Panc1 (cell line): ENCODE measurements at places on chromosomes 1 and 21.
A peak's percentile ranks its signal among the peaks of the same experiment; 100 is the strongest.

GRCh38 chr1:206757524-206758266 is 12.9 kb upstream of the IL19 start:
- H3K27ac ChIP-seq, result no peak overlapping the region
- H3K4me1 ChIP-seq, result no peaks in the 10 kb centered on the region
- peaks cover 11% of the 10 kb centered on the region for H3K27me3 ChIP-seq
- H3K36me3 ChIP-seq, result no peaks in the 10 kb centered on the region
- no peak for DNase-seq

DNA sequence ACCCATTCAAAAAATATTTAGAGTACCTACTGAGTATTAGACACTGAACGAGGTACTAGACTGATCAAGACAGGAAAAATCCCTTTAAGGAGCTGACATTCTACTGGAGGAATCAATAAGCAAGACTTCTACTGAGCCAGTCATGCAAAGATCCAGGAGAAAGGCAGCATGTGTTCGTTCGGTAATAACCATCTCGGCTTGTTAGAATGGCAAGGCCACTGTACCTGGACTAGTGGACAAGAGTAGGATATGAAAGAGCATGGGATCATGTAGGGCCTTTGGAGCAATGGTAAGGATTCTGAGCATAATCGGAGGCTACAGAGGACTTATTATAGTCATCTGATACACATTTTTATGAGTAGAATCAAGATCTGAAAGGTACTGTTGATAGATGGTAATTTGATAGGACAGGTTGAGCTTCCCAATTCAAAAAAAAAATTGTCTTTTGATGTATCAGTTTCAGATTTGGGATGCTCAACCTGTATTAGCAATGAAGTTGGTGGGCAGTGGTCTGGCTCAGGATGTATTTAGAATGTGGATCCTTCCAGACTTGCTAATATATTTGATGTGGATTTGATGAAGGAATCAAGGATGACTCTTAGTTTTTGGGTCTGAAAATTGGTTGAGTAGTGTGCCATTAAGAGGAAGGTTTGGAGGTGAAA is 2.3 kb downstream of the COX20 start:
- H3K4me3 ChIP-seq, result peak overlapping the region; percentile 67
- DNase-seq, result no peak
- H3K4me1 ChIP-seq, result peaks cover 60% of the 10 kb centered on the region
- H3K27me3 ChIP-seq, result no peaks in the 10 kb centered on the region
- peak overlapping the region; percentile 95 for H3K27ac ChIP-seq

DNA sequence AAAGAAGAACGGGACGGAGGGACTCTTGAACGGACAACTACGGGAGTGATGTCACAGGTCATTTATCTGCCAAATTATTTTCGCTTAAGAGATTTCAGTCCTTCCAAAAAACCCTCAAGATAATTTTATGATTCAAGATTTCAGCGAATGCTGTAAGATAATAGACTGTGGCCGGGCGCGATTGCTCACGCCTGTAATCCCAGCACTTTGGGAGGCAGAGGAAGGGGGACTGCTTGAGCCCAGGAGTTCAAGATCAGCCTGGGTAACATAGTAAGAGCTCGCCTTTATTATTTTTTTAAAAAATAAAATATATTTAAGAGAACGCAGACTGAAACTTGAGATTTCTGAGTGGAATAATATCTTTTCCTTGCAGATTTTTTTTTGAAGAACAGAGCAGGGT is 609 bp downstream of the RWDD2B start:
- H3K4me3 ChIP-seq, result peak overlapping the region; percentile 82
- peaks cover 5% of the 10 kb centered on the region; the same call in 1 of the 2 replicates for H3K4me1 ChIP-seq
- peaks cover 2% of the 10 kb centered on the region; the same call in 1 of the 2 replicates for H3K36me3 ChIP-seq
- H3K27me3 ChIP-seq, result no peaks in the 10 kb centered on the region
- peak overlapping the region; percentile 84 for H3K27ac ChIP-seq

DNA sequence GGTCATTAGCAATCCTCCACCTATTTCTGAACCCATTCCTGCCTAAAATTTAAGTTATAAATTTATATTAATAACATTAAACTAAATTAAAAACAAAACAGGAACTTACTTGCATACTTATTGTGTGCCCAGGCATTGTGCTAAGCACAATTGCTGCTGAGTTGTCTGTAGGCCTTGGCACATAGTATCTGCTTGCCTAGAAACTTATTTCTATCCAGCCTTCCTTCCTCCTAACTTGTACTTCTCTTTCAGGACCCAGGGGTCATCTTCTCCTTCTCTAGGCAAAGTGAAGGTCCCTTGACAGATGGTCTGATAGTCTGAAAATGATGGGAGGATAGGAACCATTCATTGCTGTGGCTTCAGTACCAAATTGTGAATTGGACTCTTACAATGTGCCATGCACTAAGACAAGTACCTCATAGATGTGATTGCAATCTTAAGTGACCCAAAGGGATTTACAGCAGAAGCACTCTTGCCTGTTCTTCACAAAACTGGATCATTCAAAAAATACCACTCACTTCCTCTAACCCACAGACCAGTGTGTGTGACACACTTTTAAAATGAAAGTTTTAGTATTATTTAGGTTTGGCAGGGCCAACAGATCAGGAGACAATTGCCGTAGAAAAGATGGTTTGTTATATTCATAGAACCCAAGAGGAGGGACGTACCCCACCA is 10.3 kb upstream of the CD101 start:
- H3K4me1 ChIP-seq, result no peaks in the 10 kb centered on the region
- H3K27me3 ChIP-seq, result no peaks in the 10 kb centered on the region
- no peak for DNase-seq
- no peak overlapping the region for H3K4me3 ChIP-seq

GRCh38 chr1:18666317-18666920 is 35.8 kb downstream of the PAX7 start:
- DNase-seq, result no peak
- H3K27me3 ChIP-seq, result no peaks in the 10 kb centered on the region

- no peaks in the 10 kb centered on the region for H3K27me3 ChIP-seq
- no peaks in the 10 kb centered on the region; the same call in 1 of the 2 replicates for H3K4me1 ChIP-seq
Measured at GRCh38 chr1:112714313-112715263, 544 bp downstream of the PPM1J start.
